ENCODE measurements at places on chromosomes 12 and 14.

DNA sequence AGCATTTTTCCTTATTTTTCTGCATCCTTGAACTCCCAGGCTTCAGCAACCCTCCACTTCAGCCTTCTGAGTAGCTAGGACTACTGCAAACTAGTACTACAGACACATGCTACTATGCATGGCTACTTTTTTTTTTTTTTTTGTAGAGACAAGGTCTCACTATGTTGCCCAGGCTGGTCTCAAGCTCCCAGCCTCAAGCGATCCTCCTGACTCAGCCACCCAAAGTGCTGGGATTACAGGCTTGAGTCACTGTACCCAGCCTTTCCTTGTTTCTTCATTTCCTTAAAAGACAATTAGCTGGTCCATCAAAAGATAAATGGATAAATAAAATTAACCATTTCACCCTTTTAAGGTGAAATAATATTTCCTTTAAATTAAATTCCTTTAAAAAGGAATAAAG lies 205.8 kb downstream of the SPTSSA start:
- no peak for DNase-seq

DNA sequence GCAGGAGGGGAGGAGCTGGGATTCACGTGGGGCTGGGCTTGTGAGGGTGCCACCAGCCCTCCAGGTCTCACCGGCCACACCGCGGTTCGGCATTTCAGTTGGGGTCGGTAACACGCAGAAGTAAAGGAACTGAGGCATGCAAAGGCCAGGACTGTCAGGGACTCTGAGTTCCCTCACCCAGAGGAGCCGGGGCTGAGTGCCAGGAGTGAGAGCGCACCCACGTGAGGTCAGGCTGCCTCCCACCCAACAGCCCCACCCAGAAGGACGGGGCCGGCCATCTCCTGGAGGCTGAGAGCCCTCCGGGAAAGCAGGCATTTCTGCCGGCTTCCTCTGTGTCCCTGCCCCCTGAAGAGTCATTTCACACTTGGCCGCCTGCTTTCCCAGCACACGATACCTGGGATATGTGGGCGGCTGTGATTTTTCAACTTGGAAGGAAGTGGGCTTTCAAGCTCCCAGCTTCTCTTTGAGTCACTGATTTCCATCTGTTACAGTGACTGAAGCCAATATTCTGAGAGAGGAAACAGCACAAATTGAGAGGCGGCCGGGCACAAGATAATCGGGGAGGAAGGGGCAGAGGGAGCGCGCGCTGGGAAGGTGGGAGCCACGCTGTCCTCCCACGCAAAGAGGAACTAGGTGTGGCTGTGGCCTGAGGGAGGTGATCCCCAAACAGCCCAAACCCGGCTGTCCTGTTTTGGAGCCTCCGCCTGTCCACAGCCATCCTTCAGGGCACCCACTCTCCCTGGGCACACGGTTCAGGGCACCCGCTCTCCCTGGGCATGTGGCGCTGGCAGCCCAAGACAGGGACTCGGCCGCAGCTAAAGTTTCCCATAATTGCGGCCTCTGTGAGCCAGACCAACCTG lies 19.0 kb downstream of the GALNT9 start:
- DNase-seq = no peak

- DNase-seq = no peak
Measured at GRCh38 chr14:85129921-85130320, 400.0 kb upstream of the FLRT2 start.

- DNase-seq = no peak
Measured at GRCh38 chr14:50122291-50122690, 5.9 kb upstream of the VCPKMT start.

DNA sequence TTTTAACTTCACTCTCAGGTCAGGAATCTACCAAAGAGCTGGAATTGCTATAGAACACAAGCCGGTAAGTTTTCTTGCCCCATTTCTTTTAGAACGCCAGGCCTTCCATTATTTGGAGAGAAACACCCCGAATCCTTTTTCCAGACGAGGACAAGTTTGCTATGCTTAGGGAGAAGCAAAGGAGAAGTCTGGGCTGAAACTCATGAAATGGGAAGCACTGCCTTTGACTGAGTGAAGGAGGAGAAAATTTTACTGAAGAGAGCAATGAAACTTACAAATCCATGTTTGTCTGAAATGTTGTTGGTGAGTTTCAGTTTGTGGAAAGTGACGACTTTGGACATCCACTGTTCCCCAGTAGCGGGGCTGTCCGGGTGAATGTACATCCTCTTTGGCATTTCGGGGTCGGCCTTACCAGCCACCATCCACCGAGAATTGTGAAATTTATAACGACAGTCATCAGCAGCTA lies 3.3 kb downstream of the TBX3 start:
- DNase-seq = no peak

DNA sequence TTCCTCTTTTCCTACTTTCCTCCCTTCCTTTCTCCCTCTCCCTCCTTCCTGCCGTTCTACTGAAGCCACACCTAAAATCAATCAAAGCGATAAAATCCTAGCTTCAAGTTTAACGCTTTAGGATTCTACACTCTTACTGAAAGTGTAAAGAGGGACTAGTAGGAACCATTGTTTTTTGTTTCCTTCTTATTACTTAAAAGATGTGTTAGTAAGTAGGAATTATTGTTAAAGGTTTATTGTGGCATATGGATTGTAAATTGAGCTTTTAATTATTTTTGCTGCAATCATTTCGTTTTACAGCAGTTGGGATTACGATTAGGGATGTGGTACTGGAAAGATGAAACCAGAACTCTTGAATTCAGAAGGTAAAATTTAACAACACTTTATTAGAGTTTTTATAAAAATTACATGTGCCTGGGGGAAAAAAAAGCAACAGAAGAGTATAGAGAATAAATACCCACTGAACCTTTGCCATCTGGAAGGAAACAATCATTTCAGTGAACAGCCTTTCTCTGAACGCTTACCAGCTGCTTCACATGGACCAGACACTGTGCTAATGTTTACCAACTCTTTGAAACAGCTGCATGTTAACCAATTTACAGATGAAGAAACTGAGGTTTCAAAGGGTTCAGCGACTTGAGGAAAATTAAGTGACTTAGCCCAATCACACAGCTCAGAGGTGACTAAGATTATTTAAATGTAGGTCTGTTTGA lies 1.0 kb downstream of the PPP1R36 start:
- no peak for DNase-seq

GRCh38 chr12:11639454-11639853 lies 10.0 kb upstream of the ETV6 start:
- no peak for DNase-seq

GRCh38 chr12:88638966-88639760 lies 58.9 kb upstream of the KITLG start:
- DNase-seq = no peak

DNA sequence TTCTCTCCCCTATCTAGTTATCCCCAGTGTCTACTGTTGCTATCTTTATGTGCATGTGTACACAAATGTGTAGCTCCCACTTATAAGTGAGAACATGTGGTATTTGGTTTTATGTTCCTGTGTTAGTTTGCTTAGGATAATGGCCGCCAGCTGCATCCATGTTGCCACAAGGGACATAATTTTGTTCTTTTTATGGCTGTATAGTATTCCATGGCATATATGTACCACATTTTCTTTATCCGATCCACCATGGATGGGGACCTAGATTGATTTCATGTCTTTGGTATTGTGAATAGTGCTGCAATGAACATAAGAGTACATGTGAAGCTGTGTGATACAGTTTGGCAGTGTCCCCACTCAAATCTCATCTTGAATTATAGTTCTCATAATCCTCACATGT lies 218.1 kb downstream of the KSR2 start:
- DNase-seq = no peak

DNA sequence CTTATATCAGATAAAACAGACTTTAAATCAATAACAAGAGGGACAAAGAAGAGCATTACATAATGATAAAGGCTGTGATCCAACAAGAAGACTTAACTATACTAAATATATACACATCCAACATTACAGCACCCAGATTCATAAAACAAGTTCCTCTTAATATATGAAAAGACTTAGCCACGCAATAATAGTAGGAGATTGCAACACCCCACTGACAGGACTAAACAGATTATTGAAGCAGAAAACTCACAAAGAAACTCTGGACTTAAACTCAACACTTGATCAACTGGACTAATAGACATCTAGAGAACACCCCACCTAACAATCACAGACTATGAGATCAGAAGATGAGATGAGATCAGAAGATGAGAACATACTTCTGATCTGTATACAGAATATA lies 5.7 kb upstream of the CLEC14A start:
- DNase-seq = no peak

GRCh38 chr12:63805704-63806672 lies 26.3 kb downstream of the RXYLT1 start:
- no peak for DNase-seq

GRCh38 chr12:57524814-57525614 lies 2.4 kb downstream of the MBD6 start:
- no peak for DNase-seq

DNA sequence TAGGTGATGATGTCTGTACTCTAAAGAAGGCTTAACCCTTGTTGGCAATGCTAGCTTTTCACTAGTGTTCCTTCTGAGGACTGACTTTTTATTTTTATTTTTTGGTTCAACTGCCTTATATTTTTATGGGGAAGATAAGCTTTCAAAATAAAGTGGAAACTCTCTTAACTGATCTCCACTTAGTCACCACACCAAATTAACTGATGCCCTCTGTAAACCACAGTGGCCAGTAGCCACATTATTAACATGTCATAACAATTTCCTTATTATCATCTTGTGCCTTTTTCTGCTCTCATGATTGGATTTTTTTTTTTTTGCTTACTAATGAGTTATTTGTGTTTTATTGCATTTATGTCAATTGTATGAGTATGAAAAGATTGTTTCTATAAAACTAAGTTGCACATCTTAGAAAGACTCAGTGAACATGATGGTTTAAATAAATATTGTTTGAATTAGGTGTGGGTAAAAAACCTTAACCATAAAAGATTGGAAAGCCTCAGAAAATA lies 56.9 kb downstream of the SCFD1 start:
- DNase-seq = no peak

- no peak for DNase-seq
Measured at GRCh38 chr12:120842595-120842994, 61.6 kb downstream of the SPPL3 start.

DNA sequence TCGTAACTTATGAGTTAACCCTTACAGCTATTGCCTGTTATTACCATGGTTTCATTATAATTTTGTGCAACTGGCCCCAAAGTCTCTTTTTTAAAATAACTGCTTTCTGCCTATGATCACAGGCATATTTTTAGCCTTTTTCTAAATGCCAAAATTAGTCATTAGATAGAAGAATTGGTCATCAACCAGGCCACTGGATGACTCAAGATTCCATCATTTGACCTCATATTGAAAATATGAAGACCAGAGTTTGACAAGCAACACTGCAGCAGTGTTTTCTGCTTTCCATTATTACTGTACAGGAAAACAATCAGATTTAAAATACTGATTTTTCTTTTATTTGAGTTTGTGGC lies 54.7 kb upstream of the OTOGL start:
- no peak for DNase-seq

- no peak for DNase-seq
Measured at GRCh38 chr14:95385701-95386100, 66.0 kb upstream of the CLMN start.

DNA sequence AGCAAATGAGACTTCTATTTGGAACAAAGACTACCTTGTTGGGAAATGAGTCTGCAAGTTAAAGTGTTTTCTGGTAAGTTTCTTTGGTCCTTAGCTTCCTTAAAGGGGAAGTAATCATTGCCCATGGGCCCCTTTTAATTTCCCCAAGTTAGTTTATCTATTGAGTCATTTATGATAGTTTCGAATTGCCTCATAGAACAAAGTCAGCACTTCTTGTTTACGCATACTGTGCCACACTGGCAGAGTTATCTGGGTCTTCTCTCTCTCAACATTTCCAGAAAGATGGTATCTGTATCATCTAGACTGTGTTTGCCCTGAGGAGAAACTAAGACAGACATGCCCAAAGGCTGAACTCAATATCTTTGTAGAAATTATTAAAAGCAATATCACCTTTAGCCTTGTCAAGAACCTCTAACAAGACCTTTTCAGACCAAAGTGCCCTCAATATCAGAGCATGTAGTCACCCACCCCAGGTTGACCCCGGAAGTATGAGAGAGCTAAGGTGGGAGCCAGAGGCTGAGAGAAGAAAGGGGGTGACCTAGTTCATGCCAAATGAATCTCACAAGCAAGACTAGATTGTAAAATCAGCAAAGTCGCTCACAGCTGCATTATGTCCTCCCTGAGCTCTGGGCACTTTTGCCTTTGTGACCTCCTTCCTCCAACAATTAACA lies 40.0 kb downstream of the GPR65 start:
- DNase-seq = no peak

All from activated CD4-positive, alpha-beta T cell treated with anti-CD3 and anti-CD28 coated beads, Interleukin-2, amount 50 U/mL, for 48 hours (primary cell).